ENCODE measurements at places on chromosomes 7 and 10.

DNA sequence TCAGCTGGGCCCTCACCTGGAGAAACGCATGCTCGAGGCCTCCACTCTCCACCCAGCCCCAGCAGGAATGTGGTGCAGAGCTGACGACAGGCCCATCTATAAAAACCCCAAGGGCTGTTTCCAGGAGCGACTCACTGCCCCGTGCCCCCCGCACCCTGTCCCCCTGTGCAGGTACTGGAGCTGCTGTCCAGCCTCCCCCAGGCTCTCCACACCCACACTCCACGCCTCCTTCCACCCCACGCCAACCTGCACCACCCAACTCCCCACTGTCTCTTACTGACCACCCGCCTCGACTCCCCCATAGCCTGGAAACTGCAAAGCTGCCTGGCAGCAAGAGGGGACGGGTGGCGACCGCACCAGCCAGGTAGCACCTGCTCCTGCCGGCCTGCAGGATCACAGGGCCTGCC is 43.3 kb downstream of the DIP2C start:
- no peak for DNase-seq

DNA sequence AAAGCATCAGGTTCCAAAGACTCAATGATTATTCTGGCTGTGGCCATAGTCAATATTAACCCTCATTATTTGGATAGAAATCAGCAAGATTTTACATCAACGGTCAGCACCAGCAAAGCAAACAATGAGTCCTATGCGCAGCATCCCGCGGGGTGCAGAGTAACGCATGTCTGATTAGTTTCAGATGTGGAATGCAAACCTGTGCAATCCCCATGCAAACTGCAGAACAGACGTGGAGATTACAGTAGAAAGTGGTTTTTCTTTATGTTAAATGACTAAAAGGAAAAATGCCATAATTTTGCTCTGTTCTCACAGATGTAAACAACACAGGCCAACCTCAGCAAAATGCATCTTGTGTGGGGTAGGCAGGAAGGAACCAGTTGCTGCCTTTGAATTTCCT is 258.1 kb upstream of the GRB10 start:
- no peak for DNase-seq

DNA sequence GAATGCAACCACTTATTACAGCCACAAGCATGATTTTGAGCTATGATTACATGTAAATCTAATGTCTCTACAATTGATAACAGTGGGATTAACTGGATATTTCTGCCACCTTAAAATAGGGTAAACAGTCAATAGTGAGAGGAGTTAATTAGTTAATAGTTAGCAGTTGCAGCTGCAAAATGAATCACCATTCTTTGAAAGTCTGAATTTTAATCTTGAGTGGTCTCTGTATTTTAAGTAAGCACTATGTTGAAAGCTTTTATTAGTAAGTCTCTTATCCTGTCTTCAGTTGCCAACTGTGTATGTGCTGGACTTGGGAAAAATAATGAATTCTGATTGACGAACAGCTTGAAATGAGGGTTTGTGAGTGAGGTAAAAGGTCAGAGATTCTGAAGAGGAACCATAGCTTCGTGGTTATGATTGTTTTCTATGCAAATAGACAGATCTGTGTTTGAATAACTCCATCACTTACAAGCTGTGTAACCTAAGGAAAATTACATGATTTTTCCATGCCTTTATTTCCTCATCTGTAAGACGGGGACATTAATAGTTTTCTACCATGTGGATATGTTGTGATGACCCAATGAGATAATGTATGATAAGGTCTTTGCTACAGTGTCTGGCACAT is 75.2 kb downstream of the RNLS start:
- no peak for DNase-seq

GRCh38 chr10:100535338-100535714 is 417 bp upstream of the HIF1AN start:
- DNase-seq = no peak

DNA sequence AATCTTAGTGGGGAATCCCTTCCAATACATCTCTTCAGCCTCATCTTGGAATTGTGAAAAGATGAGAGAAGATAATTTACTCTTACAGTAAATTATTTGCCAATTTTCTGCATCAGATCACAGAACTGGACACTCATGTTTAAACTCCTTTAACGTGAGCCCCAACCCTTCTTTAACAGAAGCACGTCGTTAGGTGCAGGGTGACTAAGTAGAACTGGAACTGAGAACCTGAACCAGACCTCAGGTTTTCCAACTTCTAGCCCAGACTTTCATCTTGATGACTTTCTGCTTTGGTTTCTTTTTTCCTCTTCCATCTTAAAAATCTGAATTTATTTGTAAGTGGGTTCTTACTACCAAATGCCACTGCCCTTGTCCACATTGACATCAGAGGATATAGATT is 57.2 kb upstream of the LYZL2 start:
- DNase-seq = no peak
